Activated T-cell treated with anti-CD3 and anti-CD28 coated beads for 48 hours (primary cell): ENCODE measurements at places on chromosomes 1 and 21.

DNA sequence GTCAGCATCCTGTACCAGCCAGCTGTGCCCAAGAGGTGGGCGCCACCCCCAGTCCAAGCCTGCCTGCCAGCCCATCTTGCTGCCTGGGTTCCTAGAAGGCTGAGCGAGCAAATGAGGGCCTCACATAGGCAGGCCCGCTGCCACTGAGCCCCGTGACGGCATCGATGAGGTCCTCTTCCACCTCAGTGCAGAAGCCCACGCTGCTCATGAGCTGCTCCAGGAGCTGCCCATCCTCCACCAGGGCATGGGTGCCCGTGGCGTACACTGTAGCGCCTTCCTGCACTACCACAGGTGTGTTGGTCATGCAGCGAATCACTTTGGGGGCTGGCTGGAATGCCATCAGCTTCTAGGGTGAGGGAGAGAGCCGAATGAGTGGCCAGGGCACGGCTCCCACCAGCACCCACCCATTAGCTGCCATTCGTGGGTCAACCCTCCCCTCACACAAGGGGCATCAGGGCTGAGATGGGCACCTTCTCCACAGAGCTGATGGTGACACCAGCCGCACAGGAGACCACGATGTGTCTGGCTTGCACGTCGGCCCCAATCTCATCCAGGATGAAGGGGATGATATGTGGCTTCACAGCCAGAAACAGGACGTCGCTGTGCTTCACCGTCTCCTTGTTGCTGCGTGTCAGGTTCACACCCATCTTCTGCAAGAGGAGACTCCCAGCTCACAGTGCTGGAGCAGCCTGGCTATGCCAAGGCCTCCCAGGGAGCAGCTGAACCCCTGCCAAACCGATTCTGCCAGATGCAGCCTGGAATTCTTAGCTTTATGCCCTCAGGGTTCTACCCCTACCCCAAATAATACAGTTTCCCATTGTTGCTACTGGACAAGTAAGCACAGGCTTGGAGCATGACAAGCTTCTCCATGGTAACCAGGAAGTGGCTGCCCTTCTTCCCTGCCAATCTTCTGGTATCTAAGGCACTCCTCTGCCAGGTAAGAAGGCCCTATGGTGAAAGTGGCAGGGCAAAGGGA lies 2.0 kb downstream of the PYCR2 start:
- no peak for DNase-seq

DNA sequence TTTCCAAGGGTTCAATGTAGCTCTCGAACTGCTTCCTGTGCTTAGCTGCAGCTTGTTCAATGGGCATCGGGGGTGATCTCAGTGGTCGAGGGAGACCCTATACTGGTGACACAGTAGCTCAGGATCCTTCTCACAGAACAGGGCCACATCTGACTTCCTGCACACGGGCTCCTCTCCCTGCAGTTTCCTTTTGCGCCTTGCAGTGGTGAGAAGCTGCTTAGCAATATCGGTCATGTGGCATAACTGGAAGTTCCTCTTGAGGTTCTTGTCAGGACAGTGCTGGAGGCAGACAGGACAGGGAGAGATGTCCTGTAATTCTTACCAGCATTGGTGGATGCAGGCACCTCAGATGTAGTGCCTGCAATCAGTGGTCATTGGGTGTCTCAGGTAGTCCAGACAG lies 140.5 kb upstream of the MAP1LC3C start:
- no peak for DNase-seq

GRCh38 chr1:86409416-86410021 lies 13.4 kb upstream of the ODF2L start:
- DNase-seq: no peak

DNA sequence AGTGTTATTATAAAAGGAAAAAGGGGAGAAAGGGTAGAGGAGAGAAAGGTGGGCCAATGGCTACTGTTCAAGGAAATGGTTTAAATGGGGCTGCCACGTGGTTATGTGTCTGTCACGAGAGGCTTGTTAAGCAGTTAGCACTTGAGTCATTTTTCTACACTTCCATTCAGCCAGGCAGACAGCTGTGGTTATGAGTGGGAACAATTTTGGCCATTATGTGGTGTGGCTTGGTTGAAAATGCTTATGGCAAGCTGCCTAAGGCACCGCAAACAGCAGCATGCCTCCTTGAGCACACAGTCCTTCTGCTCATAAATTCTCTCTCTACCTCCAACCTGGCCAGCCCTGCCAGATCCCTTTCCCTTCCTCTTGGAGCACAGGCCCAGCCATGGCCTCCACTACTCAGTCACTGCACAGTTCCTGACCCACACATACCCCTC lies 3.2 kb upstream of the SRM start:
- DNase-seq: no peak

DNA sequence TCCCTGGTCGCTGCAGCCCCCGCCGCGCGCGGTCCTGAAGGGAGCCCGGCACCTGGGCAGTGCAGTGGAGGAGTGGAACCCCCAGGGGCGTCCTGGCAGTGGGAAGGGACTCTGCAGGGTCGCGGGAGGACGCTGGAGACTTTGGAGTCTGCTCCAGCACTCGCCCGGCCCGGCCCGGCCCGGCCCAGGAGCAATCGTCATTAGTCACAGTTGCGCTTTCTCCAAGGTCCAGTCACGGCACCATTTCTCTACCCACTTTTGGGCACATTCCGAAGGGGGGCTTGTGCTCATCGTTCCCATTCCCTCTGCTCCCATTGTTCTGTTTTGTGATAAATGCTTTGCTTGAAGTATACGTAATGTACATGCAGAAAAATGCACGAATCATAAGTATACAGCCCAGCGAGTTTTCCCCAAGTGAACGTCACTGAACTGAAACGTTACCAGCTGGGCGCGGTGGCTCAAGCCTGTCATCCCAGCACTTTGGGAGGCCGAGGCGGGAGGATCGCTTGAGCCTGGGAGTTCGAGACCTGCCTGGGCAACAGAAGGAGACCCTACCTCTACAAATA lies 999 bp downstream of the THAP3 start:
- no peak for DNase-seq

GRCh38 chr1:185398022-185398421 lies 81.0 kb upstream of the IVNS1ABP start:
- DNase-seq: no peak
